ENCODE measurements at places on chromosomes 6 and 20.

- DNase-seq, result peak; percentile 15
Measured at GRCh38 chr6:89818977-89819335, 638 bp downstream of the MDN1 start.

- no peak for DNase-seq
Measured at GRCh38 chr6:56790414-56790813, 147.7 kb upstream of the DST start.

DNA sequence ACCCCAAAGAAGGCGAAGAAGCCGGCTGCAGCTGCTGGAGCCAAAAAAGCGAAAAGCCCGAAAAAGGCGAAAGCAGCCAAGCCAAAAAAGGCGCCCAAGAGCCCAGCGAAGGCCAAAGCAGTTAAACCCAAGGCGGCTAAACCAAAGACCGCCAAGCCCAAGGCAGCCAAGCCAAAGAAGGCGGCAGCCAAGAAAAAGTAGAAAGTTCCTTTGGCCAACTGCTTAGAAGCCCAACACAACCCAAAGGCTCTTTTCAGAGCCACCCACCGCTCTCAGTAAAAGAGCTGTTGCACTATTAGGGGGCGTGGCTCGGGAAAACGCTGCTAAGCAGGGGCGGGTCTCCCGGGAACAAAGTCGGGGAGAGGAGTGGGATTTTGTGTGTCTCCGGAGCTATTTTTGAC, 69.6 kb downstream of the HFE start:
- DNase-seq, result peak; percentile 74

GRCh38 chr6:107716688-107717089, 107.4 kb downstream of the SCML4 start:
- DNase-seq, result peak; percentile 94

DNA sequence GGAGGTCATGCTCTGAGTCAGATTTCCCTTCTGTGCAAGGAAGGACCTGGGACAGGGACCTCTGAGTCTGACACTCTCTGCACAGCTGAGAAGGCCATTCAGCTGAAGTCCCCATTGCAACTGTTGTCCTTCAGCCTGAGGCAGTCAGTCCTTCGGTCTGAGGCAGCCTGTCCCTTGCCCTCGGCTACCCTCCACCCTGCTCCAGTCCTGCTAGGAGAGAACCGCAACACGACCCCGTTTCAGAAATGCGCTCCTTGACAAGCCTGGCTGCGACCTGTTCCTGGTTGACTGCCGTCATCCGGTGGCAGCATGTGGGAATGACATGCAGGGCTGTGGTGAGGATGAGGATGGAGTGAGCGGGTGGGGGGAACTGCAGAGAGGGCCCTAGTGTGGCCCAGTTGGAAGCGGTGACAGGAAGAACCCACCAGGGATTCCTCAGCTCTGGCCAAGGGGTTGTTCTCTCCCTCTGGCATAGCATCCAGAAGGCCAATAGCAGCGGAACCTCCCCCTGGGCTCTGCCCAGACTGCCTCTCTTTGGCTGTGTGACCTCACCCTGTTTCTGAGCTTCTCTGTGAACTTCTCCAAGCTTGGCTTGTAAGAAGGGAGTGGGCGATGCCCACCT, 40.3 kb upstream of the ANGPT4 start:
- DNase-seq, result peak; percentile 74

DNA sequence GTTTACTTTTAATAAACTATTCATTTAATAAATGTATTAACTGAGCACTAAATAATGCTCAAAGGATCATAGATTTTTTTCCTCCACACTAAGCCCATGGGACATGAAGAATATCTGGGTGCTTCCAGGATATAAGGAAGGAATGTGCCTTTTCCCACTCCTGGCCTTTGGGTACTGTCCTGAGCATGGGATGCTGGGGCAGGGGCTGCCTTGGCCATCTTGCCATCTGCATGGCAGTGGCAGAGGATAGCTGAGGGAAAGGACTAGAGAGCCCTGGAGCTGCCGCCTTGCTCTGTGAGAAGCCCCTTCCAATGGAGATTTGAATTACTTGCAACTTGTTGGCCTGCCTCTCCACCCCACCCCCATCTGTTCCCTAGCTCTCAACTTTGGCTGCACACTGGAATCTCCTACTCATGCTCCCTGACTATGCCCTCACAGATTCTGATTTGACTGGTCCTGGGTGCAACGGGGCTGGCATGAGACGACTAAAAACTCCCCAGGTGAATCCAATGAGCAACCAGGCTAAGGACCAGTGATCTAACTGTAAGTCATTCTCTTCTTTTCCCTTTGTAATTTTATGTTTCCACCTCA, 15.6 kb downstream of the DDRGK1 start:
- DNase-seq, result no peak

DNA sequence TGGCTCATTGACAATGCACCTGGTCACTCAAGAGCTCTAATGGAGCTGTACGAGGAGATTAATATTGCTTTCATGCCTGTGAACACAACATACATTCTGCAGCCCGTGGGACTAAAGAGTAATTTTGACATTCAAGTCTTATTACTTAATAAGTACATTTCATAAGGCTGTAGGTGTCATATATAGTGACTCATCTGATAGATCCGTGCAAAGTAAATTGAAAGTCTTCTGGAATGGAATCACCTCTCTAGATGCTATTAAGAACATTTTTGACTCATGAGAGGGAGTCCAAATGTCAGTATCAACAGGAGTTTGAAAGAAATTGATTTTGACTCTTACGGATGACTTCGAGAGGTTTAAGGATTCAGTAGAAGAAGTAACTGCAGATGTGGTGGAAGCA, 267.9 kb downstream of the CLVS2 start:
- no peak for DNase-seq

DNA sequence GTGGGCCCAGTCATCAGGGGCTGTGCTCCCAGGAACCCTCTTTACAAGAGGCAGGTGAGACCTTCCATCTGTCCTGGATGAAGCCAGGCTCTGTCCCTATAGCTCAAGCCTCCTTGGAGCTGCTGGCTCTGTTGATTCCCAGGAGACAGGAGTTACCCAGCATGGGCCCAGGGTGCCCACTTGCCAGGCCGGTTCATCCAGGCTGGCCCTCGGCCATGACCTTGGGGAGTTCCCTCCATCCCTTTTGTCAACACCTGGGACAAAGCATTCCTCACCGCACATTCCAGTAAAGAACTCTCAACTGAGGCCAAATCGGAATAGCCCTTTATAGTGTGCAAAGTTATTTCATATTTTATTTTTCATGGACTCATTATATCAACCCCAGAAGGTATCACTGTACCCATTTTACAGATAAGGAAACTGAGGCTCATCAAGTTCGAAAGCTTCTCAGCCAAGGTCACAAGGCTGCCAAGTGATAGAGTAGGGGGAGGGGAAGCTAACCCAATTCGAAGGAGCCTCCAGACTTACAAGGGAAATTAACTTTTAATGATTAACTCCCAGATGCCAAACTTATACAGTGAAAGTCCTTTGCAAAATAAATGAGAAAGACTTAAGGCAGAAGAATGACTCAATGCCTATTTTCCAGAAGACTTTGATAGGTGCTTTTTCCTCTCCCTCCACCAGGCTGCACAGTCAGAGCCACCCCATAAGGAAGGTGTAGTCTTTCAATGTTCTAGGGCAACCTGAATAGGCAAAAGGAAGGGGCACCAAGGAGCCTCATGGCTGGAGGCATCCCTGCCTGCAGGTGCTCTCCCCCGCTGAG, 18.5 kb downstream of the SDC4 start:
- DNase-seq, result no peak

GRCh38 chr6:100678027-100678426, 203.1 kb downstream of the ASCC3 start:
- DNase-seq, result no peak

DNA sequence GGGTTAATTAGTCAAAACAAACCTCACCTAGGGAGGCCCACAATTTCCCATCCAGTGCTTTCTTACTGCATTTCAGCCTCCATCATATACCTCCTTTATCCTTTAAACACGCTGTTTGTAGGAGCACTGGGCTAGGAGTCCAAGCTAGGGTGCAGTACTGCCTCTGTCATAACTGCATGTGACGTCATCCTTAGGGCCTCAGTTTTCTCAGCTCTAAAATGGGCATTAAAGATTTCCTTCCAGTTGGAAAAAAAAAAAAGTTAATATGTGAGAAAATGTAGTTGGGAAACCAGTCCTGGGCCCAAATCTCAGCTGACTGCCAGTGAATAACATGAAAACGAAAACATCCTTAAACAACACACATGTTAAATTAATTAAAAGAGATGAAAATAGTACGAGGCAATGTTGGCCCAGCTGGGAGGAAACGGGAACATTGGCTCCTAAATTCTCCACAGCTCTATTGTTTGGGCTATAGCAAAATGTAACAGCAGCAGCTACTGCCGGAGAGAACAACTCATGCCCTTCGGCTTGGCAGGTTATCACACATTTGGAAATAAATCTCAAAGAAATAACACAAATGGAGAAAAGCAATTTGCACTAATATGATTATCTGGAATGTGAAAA, 79.9 kb upstream of the CCDC167 start:
- no peak for DNase-seq

DNA sequence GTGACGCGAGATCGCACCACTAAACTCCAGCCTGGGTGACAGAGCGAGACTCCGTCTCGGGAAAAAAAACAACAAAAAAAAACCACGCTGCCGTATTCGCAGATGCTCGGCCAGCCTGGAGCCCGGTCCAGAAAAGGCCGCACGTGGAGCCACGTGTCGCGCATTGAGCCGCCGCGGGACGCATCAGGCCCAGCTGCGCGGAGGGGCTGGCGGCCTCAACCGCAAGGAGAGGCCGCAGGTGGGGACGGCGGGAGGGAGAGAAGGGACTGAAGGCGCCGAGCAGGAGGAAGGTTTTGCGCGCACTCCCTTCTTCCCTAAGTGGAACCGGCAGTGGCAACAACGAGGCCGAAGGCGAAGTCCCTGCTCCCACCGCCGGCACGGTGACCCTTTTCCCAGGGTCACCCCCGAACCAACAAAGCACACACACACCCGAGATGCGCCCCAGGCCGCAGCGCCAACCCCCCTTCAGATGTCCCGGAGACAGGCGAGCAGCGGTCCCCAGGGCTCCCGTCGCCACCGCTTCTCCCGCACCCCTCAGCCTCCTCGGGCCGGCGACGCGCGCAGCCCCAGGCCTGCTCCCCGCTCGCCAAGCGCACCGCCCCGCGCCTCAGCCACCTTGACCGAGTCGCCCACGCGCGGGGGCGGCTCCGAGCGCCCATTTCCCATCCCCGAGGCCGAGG, 681 bp downstream of the SYCP2 start:
- DNase-seq, result no peak

- no peak for DNase-seq
Measured at GRCh38 chr20:25014816-25015215, 22.3 kb upstream of the APMAP start.

- no peak for DNase-seq
Measured at GRCh38 chr6:145631374-145631773, 103.9 kb downstream of the EPM2A start.

DNA sequence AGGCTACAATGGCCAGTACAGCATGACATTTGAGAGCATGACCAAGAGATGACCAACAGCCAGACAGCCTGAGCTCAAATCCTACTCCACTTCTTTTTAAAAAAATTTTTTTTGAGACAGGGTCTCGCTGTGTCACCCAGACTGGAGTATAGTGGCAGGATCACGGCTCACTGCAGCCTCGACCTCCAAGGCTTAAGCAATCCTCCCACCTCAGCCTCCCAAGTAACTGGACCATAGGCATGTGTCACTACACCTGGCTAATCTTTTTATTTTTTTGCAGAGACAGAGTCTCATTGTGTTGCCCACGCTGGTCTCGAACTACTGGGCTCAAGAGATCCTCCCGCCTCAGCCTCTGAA, 42.9 kb downstream of the NOL4L start:
- no peak for DNase-seq

DNA sequence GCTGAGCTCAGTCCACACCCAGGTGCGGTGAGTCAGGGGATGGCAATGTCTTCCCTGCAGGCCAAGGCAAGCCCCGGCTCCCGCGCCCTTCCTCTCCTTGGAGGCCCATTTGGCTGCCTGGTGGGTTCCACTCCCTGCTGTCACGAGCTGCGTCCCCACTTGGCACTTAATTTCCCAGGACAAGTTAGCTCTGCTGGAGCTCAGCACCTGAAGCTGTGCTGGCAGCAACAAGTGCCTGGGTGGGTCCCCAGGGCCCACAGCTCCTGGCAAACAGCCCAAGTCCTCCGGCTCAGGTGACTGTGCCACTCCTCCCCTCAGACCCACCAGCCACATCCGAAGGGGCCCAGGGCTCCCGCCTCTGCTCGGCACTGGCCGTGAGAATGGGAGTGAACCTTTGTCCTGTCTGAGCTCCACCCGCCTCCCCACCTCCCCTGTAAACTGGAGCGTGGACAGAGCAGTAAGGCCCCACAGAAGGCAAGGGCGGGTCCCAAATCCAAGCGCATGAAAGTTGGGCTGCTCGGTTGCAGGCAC, 16.9 kb downstream of the LAMA5 start:
- DNase-seq, result no peak

DNA sequence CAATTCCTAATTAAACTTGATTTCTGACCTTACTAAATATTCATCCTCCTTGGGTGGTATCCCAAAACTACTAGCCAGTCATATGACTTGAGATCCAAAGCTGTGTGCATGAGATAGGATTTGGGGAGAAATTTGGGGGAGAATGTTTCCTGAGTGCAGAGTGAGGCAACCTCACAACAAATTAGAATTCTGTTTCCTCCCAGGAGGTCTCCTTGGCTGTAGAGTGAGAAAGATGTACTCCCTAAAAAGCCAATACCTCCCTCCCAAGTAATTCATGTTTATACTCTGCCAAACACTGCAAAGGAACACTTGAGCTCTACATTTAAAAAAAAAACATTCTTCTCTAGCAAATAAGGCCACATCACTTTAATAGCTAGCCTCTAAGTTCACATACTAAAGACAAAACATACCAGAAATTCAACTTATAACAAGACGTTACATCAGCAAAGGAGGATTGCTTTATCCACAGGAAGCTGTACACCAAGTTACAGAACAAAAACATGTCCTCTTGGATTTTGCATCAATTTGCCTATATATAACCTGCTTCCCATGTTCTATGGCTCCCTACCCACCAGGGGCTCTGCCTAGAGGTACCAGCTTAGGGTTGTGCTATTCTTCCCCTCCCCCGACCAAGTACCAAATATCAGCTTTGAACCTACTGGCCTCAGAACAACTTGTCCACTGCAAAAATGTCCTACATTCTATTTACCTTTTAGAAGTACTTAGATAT, 15.4 kb upstream of the TMEM30A start:
- no peak for DNase-seq

- no peak for DNase-seq
Measured at GRCh38 chr20:19211661-19212468, 577 bp upstream of the SLC24A3 start.

DNA sequence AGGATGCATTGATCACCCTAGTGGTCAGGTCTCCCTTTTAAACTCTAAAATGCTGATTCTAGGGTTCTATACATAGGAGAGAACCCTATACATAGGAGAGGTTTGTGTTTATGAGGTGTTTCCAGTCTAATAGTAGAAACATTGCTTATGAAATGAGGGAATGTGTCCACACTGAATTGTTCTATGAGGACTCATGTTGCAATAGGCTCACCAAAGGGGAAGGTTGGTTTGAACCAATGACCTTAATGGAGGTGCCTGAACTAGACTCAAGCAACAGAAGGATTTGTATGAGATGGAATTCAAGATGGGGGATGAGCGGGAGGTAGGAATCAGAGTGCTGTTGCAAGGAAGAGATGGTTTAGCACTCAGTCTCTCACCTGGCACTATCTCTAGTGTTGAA, 33.5 kb upstream of the UBR2 start:
- no peak for DNase-seq

GRCh38 chr6:39072830-39073229, 24.2 kb downstream of the GLP1R start:
- no peak for DNase-seq

Measured in CD4-positive, alpha-beta T cell treated with Interleukin-21 for 1 hour (primary cell).